ENCODE measurements at places on chromosomes 12 and 14. TPM values are rescaled to one million over a fixed set of nuclear protein-coding genes. Genes with fewer than 3 reads are reported as not detected.
A peak's percentile ranks its signal among the peaks of the same experiment; 100 is the strongest.

The LIN7A gene
- total RNA-seq, result 18.1 TPM

The OR4E2 gene
- total RNA-seq, result not detected

The SERPINA1 gene
- 3.6 TPM for total RNA-seq

The RNASE7 gene
- total RNA-seq, result not detected

The KCNH3 gene
- total RNA-seq, result 0.19 TPM

The PAWR gene
- total RNA-seq, result 4.8 TPM

The TAS2R14 gene
- 0.70 TPM for total RNA-seq

The SRSF5 gene
- 148 TPM for total RNA-seq

- peaks cover 18% of the 10 kb centered on the region for H3K36me3 ChIP-seq
- peak overlapping the region; percentile 100 for H3K27ac ChIP-seq
- H3K4me3 ChIP-seq, result peak overlapping the region; percentile 43
- DNase-seq, result peak; percentile 82
Measured at GRCh38 chr12:121792607-121793439, 665 bp downstream of the RHOF start.

GRCh38 chr12:17108877-17109541 is 503.0 kb upstream of the LMO3 start:
- H3K4me3 ChIP-seq, result no peak overlapping the region
- no peak for DNase-seq
- H3K27ac ChIP-seq, result no peak overlapping the region
- H3K36me3 ChIP-seq, result no peaks in the 10 kb centered on the region

DNA sequence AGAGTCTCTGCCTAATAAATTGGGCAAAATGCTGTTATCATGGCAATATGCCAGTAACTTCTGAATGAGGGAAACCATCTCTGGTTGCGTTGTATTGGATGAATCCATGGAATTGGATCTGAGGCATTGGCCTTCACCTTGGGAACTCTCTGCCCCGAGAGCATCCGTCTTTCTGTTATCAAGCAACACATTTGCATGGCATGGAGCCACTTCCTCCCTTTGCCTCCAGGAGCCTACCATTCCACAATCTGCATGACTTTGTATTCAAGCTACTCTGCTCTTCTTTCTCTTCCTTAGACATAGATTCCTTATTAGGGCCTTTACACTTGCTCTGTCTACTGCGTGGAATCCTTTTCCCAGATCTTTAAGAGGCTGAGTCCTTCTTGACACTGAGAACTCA is 57.2 kb downstream of the RIC8B start:
- no peaks in the 10 kb centered on the region for H3K4me1 ChIP-seq
- H3K27me3 ChIP-seq, result no peaks in the 10 kb centered on the region
- no peak overlapping the region for H3K27ac ChIP-seq
- no peak overlapping the region for H3K4me3 ChIP-seq
- DNase-seq, result no peak

GRCh38 chr12:10207136-10207535 is 5.5 kb upstream of the GABARAPL1 start:
- no peak for DNase-seq
- no peaks in the 10 kb centered on the region for H3K4me1 ChIP-seq
- no peak overlapping the region for H3K27ac ChIP-seq
- H3K36me3 ChIP-seq, result no peaks in the 10 kb centered on the region
- no peaks in the 10 kb centered on the region for H3K27me3 ChIP-seq
- H3K4me3 ChIP-seq, result no peak overlapping the region

- no peaks in the 10 kb centered on the region for H3K4me1 ChIP-seq
- H3K27me3 ChIP-seq, result no peaks in the 10 kb centered on the region
- no peak overlapping the region for H3K4me3 ChIP-seq
- DNase-seq, result no peak
Measured at GRCh38 chr14:97120611-97121031, 323.4 kb downstream of the VRK1 start.

DNA sequence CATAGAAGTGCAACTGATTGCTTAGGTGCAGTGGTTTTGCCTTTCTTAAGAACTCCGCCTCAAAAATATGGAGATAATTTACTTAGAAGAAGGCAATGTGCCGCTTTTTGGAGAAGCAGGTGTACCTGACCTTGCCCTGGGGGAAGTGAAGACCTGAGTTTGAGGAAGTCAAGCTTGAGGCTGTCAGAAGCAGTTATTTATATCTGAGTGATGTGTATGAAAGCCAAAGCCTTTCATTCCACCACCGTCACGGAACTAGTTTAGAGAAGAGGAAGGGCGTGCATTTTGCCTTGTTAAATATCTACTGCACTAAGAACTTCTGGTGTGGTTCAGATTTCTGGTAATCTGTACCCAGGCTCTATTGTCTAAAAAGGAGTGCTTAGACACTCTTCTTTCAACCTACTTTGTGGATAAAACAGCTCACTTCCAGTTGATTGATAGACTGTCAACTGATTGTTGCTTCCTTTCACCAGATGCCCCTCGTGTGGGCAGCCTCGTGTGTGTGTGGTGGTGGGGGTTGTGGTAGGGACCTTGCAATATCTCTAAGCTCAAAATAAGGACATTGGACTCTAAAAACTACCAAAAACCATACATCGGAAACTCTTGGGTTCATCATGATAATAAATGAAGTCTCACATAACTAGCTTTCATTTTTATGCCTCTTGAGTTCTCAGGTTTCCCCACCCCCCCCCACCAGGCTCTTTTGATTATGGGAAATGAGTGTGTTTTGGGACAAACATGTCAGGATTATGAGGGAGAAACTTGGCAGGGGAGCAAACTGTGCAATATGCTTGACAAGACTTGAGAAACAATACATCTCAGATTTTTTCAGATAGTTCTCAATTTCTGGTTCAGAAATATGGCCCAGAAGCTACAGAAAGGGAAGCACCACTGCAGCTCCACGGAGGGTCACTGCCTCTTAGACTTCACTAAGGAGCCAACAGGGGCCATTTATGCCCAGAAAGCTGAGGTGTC is 78.6 kb downstream of the ARF6 start:
- no peak for DNase-seq
- peak overlapping the region; percentile 40 for H3K27ac ChIP-seq
- H3K36me3 ChIP-seq, result no peaks in the 10 kb centered on the region
- no peak overlapping the region for H3K4me3 ChIP-seq

DNA sequence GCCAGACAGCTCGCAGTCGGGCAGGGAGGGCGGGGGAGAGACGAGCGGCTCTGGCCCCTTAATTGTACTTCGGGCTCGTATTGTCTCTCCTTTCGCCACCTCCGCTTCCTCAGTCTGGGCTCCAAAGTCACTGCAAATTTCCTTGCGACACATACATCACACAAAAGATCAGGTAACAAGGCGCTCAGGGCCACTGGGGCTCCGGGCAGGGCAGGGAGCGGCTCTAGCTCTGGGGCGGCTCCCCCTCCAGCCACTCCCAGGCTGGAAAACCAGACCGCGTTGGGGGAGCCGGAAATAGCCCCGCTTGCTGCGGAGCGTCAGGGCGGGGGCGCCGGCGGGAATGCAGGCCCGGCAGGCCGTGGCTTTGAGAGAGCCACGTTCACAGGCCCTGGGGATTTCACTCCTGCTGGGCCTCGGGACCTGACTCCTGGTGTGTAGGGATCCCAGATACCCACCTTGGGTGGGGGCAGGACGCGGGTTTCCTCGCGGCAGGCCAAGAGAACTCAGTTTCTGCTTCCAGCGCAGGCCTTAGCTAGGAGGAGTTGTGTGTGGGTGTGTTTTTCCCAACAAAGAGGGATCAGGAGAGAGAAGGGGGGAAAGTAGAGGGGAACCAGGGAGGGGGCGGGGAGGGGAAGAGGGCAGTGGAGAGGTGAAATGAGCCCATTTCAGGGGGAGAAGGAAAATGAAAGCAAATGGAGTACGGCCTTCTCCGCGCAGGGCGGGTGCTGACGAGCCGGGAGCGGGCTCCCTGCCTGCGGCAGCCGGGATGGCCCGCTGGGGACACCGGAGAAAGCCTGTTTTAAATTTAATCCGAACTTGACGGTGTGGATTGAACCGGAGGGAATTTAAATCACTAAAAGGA is 4.4 kb upstream of the HOXC9 start:
- H3K36me3 ChIP-seq, result no peaks in the 10 kb centered on the region
- no peak overlapping the region for H3K27ac ChIP-seq
- H3K4me3 ChIP-seq, result peak overlapping the region; percentile 47
- peaks cover 97% of the 10 kb centered on the region for H3K27me3 ChIP-seq

DNA sequence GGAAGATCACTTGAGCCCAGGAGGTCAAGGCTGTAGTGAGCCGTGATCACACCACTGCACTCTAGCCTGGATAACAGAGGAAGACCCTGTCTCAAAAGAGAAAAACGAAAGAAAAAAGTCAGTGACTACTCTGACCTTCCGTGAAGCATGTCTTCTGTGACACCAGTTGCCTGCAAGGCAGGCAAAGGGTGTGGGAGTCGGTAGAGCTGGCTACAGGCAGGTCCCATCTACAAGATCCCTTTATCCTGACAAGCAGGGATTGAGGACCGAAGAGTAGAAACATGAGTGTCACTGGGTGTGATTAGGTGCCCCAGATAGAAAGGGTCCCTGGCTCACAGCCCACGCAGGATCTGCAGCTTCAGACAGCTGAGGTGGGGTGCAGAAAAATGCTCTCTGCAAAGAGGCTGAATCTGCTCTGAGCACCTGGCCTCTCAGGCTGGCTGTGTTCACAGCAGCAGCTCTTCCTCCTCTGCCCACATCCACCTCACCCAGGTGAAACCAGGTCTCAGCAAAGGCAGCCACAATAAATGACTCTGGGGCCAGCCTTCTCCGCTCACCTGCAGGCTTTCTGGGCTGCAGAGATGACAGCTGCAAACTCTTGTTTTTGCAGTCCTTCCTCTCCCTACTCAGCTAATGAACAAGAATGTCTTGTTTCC is 28.6 kb upstream of the HSP90B1 start:
- no peaks in the 10 kb centered on the region for H3K27me3 ChIP-seq
- H3K27ac ChIP-seq, result no peak overlapping the region
- H3K36me3 ChIP-seq, result no peaks in the 10 kb centered on the region
- H3K4me3 ChIP-seq, result no peak overlapping the region

DNA sequence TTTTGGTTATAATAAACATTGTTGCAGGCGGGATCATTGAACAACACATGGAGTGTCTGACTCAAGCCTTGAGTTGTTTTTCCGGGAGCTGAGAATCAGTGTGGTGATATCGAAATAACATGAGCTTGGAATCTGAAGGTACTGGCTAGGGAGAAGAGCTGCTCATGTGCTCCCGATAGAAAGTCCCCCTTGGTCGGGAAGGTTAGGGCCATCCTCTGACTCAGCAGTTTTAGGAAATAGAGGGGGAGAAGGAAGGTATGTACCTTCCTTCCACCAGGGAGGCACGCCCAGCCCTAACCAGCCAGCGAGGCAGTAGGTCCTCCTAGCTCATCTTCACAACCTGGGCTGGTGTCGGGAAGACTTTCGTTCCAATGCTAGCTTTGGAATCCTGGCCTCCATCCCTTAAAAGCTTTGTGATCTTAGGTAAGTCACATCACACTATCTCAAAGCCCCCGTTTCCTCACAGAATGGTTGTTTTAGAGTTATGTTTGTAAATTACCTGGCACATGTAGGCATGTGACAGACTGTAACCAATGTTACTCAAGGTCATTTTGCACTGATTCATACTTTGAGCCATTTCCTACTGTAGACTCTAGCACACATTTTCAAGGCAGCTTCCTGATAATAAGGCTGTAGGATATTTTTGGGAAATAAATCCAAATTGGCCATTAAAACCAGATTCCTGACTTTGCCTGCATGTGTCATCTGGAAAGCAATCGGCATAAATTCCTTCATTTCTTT is 1.9 kb upstream of the RAB35 start:
- no peak overlapping the region for H3K27ac ChIP-seq
- peaks cover 31% of the 10 kb centered on the region for H3K4me1 ChIP-seq
- peak; percentile 31 for DNase-seq
- H3K4me3 ChIP-seq, result peak overlapping the region; percentile 96

DNA sequence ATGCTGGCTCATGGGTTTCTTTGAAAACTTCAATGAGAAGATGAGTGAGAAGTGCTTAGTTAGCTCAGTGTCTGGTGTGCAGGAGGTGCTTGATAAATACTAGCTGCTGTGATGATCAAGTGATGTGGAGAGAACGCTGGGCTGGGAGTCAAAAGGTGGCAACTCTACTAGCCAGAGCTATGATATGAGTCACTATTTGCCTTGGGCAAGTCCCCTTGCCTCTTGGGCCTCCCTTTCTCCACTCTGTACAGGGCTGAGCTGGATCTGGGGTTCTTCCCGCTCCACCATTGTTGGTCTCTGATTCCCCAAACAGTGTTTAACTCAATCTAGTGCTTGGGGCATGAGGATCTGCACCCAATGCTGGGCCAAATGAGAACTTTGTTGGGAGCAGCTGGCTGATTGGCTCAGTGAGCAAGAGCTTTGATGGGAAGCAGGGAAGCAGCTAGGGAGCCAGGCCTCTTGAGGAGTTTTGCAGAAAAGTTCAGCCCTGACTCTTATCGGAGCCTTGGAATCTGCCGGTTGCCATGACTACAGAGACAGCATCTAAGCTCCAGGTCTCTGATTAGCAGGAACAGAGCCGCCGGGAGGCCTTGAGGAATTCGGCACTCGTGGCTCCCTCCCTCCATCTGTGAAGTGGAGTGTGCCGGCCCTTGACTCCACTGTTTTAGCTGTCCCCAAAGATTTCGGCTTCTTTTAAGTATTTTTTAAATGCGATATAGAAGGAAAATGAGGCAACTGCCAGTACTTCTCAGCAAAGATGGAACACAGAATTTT is 82.1 kb upstream of the HSPB8 start:
- H3K4me3 ChIP-seq, result no peak overlapping the region
- DNase-seq, result no peak
- no peaks in the 10 kb centered on the region for H3K27me3 ChIP-seq
- H3K4me1 ChIP-seq, result no peaks in the 10 kb centered on the region
- H3K36me3 ChIP-seq, result no peaks in the 10 kb centered on the region
- no peak overlapping the region for H3K27ac ChIP-seq

DNA sequence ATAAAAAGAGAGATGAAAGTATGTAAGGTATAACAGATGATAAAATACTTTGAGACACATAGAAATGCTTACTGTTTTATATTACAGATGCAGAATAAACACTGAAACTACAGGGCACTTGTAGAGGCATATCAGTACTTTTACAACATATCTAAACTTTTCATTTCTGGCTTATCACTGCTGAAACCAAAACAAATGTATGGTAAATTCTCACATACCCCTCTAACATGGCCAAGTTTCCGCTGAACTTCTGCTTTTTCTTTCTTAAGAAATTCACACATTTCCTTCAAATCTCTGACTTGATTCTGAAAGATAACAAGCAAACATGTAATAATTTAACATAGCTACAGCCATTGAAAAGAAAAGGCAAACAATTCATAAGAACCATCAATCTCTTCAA is 33.3 kb upstream of the C12orf50 start:
- no peaks in the 10 kb centered on the region for H3K36me3 ChIP-seq
- no peaks in the 10 kb centered on the region for H3K4me1 ChIP-seq
- H3K27me3 ChIP-seq, result no peaks in the 10 kb centered on the region
- H3K4me3 ChIP-seq, result no peak overlapping the region
- H3K27ac ChIP-seq, result no peak overlapping the region
- no peak for DNase-seq

DNA sequence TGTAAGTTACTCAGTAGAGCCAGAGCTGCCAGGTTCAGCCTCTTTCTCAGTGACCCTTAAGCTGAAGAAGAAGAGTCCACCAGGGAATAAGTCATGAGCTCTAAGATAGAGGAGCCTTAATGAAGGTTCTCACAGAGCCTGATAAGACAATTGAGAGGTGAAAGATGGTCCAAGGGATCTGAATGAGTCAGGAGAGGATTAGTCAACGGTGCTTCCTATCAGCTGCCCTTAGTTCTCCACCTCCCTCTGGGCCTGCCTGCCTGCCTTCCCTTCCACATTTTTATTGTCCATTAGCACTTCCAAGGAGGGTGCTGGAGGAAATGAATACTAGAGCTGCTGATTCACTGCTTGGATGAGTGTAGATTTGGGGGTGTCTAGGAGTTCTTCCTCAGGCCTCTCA is 161.7 kb upstream of the RMST start:
- no peaks in the 10 kb centered on the region for H3K27me3 ChIP-seq
- no peak overlapping the region for H3K4me3 ChIP-seq
- no peaks in the 10 kb centered on the region for H3K4me1 ChIP-seq
- no peaks in the 10 kb centered on the region for H3K36me3 ChIP-seq
- no peak overlapping the region for H3K27ac ChIP-seq

All from heart left ventricle (tissue), 16 donors.